ENCODE measurements at places on chromosomes 2 and 18. TPM values are rescaled to one million over a fixed set of nuclear protein-coding genes. Genes with fewer than 3 reads are reported as not detected.

- no peak for DNase-seq
Observed at GRCh38 chr2:157290525-157290924, 33.0 kb downstream of the GALNT5 start.

DNA sequence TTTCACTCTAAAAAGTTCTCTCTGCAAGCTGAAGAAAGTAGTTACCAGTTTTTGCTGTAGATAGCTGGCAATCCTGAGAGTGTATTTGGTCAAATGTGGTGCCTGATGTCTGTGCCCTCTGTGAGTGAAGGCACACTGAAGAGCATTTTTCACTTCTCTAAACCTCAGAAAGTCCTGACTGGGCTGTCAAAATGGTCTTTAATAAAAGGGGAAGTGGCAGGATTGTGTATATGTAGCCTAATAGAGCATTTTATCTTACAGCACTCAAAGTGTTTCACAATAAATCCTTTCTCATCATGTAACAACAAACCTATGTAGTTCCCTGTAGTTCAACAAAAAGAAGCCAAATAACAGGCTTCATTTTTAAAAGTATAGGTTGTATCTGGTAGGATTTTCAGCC, 1552.3 kb upstream of the SLC39A10 start:
- no peak for DNase-seq

DNA sequence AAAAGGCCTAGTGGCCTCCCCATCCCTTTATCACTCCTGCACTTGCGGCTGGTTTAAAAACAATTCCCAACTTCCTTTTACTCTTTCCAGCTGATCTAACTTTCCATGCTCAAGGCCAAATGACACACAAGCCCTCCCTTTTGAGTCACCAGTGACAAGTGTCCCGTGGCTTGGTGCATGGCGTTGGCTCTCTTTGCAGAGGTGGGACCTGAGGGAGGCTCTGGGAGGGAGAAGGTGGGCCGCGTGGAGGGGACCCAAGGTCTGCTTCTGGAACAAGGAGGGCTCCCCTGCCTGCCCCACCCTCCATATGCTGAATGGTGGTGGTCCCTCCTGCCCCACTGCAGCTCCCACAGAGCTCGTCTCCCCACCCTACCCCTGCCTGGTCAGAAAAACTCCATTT, 30.8 kb upstream of the HPCAL1 start:
- DNase-seq, result peak; percentile 71

GRCh38 chr2:145595296-145595695, 1075.4 kb upstream of the ZEB2 start:
- DNase-seq, result no peak

SCN9A gene
- total RNA-seq, result 0.76 TPM

DYSF gene
- total RNA-seq, result 0.93 TPM

Measured in lower leg skin (tissue), 4 donors.